ENCODE measurements at places on chromosomes 2 and 18.

DNA sequence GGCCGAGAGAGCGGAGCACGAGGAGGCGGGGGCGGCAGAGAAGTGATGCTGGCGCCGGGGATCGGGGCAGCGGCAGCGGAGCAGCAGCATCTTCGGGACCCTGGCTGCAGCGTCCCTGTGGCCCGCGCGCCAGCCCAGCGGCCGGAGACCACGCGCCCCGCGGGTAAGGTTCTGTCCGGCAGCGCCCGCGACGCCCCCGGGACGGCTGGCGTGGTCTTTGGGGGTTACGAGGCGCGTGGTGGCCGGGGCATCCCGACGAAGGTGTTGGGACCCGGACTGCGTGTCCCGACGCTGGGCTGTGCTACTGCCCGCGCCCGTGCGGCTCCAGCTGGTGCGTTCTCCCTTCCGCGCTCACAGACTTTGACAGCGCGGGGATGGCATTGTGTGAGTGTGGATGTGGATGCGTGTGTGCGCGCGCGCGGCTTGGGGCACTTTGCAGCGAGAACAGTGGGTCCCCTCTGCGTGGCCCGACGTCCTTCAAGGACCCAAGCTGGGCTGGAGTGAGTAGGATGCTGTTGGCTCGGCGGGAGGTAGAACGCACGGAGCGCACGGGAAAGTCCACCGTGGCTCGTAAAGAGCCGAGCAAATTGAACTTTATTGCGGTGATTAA lies 405.0 kb downstream of the XIRP2 start:
- peak; percentile 46 for DNase-seq

DNA sequence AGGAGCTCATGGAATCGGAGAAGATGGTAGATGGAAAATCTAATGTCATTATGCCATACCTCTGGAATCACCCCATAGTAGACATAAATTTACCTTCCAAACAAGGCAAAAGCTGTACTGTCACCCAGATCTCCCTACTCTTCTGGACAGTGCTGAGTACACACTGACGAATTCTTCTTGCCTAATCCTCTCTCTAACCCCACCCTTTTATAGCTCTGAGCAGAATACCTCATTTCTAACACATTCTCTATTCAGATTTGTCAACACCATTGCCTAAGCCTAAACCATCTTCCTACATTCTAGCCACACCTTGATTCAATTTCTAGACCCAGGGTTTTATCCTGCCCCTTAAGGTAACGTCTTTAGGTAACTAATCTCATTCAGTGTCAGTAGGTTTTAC lies 321.0 kb upstream of the NRP2 start:
- DNase-seq, result no peak

- DNase-seq, result no peak
Observed at GRCh38 chr2:27021253-27022049, 11.3 kb upstream of the TMEM214 start.

GRCh38 chr2:230324503-230324902 lies 2.5 kb upstream of the SP140L start:
- no peak for DNase-seq

DNA sequence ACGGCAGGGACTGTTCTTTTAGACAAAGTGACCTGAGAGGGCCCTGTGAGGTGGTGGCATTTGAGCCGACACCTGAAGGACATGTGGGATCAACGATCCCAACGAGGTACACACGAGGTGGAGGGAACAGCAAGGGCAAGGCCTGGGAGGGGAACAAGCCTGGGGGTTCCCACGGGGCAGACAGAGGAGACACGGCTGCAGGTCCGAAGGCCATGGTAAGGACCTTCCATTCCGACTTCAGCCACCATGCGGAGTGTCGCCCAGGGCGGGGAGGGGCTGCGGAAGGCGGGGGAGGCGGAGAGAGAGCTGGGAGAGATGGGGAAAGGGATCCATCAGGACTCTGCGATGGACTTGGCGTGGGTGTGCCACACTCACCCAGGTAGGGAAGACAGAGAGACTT lies 151.8 kb downstream of the HDAC4 start:
- no peak for DNase-seq

- no peak for DNase-seq
Observed at GRCh38 chr18:63062246-63062645, 257.3 kb downstream of the BCL2 start.

- DNase-seq, result no peak
Observed at GRCh38 chr2:10883801-10884478, 27.8 kb upstream of the KCNF1 start.

DNA sequence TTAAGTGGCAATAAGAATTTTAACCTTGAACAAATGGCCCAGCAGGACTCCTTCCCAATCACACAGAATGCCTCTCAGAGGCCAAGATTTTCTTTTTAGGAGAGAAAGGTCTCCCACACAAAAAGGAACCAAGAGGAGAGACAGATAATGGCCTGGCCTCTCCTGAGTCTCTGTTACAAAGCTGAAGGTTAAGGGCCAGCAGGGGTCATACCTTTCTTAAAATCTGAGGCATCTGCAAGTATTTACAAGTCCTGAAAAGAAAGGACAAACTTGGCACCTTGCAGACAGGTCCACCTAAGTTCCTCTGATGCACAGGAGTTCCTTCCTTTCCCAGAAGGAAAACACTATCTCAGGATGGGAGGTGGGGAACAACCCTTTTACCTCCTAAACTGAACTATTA lies 142.3 kb downstream of the TMEM163 start:
- DNase-seq, result no peak

GRCh38 chr18:40962784-40963183 lies 992.2 kb upstream of the PIK3C3 start:
- DNase-seq, result no peak

GRCh38 chr2:70789304-70790135 lies 923 bp downstream of the FIGLA start:
- peak; percentile 36 for DNase-seq

DNA sequence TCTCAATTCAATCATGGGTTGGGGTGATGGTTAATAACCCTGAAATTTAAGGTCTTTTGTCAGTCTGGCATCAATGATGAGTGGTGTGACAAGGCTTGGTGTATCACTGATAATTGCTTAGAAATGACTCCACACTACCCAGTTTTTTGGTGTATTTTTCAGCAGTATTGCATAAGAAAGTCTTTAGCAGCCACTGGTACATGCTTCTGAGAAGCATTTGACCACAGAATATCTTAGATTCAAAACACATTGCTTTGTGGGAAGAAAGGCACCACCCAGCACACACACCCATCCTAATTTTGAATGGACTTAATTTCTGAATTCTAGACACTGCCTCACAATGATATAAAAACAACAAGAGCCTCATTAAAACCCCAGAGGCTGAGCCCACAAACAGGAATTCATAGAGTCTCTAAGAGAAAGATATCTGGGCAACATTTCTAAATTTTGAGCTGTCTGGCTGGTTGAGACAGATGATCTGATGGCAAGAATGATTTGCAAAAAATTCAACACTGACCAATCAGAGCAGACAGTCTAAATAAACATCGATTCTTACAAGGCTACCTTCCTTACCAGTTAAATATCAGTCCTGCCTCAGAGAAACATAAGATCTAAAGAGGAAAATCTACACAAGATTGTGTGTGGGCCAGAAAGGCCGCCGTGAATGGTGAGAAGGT lies 114.7 kb upstream of the CYP1B1 start:
- DNase-seq, result no peak

DNA sequence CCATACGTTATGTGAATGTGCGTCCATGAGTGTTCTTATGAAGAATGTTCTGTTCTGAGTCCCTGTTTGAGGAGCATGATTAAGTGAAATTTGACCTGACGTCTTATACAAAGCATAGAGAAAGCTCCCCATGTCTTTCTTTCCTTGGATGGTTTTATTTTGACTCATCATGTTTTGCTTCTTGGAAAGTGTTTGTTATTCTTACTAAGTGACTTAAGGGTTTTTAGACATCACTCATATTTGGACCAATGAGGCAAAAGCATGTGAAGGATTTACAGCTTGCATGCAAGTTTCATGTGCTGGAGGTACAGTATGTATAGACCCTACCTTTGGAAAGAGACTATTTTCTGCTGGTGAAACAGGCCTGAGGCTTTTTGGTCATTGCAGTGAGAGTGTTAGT lies 33.5 kb upstream of the ZEB2 start:
- no peak for DNase-seq

GRCh38 chr18:13454363-13455150 lies 236.0 kb downstream of the LDLRAD4 start:
- no peak for DNase-seq

DNA sequence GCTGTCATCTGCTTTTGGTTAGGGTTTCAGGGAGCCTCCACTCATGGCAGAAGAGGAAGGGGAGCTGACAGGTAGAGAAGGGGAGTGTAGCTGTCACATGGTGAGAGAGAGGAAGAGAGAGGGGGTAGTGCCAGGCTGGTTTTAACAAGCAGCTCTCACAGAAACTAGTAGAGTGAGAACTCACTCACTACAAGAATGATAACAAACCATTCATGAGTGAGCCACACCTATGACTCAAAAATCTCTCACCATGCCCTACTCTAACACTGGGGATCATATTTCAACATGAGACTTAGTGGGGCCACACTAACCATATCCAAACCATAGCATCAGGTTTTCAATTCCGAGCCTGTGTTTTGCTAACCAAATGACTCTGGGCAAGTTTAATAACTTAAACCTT lies 274.9 kb upstream of the VWC2L start:
- no peak for DNase-seq

GRCh38 chr2:144595686-144596072 lies 75.8 kb upstream of the ZEB2 start:
- DNase-seq, result no peak

- DNase-seq, result peak; percentile 45
Observed at GRCh38 chr18:40874233-40874632, 1080.8 kb upstream of the PIK3C3 start.

Measured in NCI-H1105 treated with DMSO at 0.1 percent for 48 hours (cell line).